CD4-positive, CD25-positive, alpha-beta regulatory T cell (primary cell): ENCODE measurements at places on chromosomes 16 and 17. TPM values are rescaled to one million over a fixed set of nuclear protein-coding genes. Genes with fewer than 3 reads are reported as not detected.
A peak's percentile ranks its signal among the peaks of the same experiment; 100 is the strongest.

DNA sequence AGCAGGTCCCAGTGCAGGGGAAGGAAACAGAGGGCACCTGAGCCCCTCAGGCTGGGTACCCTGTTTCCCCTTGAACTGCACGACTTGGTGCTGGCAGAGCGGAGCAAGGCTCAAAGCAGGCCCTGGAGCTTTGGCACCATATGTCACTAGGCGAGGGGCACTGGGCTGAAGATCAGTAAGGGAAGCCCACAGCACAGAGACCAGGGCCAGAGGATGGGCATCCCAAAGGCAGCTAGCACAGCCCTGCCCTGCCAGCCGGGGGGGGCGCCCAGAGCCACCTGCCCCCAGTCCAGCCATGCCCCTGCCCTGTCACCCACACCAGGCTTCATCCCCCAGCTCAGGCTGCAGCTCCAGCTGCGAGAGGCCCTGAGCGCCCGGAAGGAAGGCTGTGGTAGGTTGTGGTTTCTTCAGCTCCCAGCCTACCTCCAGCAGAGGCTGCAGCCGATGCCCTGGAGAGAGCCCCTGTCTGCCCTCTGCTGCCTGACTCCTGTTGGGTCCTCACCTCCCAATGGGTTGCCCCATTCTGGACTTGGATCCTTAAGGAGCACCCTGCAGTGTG lies 10.9 kb downstream of the NHERF1 start:
- peaks cover 85% of the 10 kb centered on the region for H3K4me1 ChIP-seq
- no peaks in the 10 kb centered on the region for H3K27me3 ChIP-seq
- peak; percentile 65 for DNase-seq
- H3K4me3 ChIP-seq = peak overlapping the region; percentile 59

The DYNLRB2 gene
- not detected for total RNA-seq

DNA sequence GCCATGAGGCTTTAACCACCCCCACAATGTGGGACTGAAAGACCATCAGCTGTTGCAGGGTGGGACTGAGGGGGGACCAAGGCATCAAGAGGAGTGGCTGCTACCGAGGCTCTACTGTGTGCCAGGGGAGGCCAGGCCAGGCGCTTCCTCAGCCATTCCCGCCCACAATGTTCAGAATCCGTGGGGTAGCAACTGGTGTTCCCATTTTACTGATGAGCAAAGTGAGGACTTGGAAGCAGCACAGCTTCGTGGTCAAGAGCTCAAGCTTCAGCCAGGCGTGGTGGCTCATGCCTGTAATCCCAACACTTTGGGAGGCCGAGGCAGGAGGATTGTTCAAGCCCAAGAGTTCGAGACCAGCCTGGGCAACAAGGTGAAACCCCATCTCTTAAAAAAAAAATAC lies 65.9 kb downstream of the SCNN1B start:
- no peaks in the 10 kb centered on the region for H3K36me3 ChIP-seq
- no peaks in the 10 kb centered on the region for H3K27me3 ChIP-seq
- H3K4me1 ChIP-seq = peaks cover 6% of the 10 kb centered on the region
- no peak overlapping the region for H3K27ac ChIP-seq
- H3K4me3 ChIP-seq = no peak overlapping the region

DNA sequence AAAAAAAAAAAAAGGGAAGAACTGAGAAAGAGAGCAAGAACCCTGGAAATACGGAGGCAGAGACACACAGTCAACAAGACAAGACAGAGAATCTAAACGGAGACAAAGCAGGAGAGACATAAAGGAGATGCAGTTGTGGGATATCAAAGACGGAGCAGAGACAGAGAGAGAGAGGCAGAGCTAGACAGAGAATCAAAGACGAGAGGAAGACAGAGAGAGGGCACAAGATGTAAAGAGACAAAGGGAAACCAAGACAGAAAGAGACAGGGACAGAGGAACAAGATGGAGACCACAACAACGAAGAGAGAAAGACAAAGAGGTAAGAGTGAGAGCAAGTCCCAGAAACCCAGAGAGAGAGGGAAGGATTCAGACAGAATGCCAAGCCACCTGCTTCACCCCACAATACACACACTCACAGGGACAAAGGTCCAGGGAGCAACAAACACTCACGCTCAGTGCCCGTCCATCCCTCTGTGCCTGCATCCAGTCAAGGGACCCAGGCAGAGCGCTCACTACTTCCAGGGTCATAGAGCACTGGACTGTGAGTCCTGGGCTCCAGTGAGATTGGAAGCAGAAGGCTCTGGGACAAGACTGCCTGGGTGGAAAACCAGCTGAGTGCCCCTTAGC lies 88.9 kb downstream of the C16orf78 start:
- H3K4me3 ChIP-seq = no peak overlapping the region
- no peak for DNase-seq
- H3K27me3 ChIP-seq = no peaks in the 10 kb centered on the region
- H3K36me3 ChIP-seq = no peaks in the 10 kb centered on the region

The C16orf46 gene
- not detected for total RNA-seq

DNA sequence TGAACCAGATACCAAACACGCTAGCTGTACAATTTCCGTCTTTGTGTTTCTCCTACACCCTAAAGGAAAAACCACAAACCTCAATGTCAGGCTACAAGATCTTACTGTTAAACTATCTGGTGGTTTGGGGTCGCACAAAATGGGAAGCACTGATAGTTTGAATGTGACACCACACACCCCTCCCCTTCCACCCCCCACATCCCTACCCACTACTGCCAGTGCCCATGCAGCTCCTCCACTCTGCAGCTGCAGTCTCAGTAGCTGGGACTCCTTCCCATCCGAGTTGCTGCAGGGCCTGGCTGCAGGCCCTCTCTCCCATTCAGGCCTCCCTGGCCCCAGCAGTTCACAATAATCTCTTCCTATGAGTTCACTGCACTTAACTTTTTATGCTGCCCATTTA lies 18.4 kb downstream of the TRAP1 start:
- H3K4me1 ChIP-seq = no peaks in the 10 kb centered on the region
- no peaks in the 10 kb centered on the region for H3K27me3 ChIP-seq
- peaks cover 3% of the 10 kb centered on the region for H3K36me3 ChIP-seq
- DNase-seq = no peak
- no peak overlapping the region for H3K4me3 ChIP-seq

DNA sequence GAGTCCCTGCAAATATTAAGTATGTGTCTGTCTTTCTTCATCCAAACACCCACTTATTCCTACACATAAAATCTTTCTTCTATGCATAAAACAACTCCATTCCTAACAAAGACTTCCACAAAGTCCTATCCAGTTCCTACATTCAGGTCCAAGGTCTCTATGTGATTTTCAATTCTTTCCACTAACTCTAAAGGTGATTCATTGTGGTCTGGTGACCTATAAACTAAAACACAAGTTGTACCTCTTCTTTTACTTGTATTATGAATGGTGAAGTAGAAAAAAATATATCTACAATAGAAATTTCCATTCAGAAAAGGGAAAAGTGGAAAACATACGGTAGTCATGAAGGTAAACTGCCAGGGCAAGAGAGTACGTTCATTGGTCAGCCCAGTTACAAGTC lies 56.6 kb downstream of the USP32 start:
- H3K27ac ChIP-seq = no peak overlapping the region
- H3K4me1 ChIP-seq = no peaks in the 10 kb centered on the region
- DNase-seq = no peak
- H3K36me3 ChIP-seq = peaks cover 3% of the 10 kb centered on the region
- no peak overlapping the region for H3K4me3 ChIP-seq

DNA sequence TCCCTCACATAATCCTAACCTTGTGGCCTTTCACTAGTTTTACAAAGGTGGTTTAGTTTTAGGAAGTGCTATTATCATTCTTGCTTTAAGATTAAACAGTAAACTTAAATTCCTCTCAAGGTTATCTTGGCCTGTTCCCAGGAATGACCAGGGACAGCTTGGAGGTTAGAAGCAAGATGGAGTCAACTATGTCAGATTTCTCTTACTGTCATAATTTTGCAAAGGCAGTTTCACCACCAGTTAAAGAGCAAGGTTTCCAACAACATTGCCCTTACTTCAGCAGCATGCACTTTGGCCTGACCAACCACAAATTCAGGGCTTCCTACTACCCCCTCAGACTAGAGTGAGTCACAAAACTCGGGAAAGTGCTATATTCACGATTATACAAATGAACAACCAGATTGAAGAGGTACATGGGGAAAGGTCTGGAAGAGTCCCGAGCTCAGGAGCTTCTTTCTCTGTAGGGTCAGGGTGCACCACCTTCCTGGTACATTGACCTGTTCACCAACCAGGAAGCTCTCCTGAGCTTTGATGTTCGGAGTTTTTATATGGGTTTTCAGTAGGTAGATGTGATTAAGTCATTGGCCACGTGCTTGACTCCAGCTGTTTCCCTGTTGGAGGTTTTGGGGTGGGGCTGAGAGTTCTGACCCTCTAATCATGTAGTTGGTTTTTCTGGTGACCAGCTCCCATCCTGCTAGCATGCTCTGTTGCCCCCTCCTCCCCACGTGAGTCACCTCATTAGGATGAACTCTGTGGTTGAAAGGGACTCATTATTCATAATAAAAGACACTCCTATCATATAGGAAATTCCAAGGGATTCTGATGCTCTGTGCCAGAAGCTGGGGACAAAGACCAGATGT lies 19.4 kb downstream of the RHOT1 start:
- H3K36me3 ChIP-seq = peaks cover 17% of the 10 kb centered on the region
- DNase-seq = no peak
- H3K4me3 ChIP-seq = no peak overlapping the region
- H3K27ac ChIP-seq = no peak overlapping the region

DNA sequence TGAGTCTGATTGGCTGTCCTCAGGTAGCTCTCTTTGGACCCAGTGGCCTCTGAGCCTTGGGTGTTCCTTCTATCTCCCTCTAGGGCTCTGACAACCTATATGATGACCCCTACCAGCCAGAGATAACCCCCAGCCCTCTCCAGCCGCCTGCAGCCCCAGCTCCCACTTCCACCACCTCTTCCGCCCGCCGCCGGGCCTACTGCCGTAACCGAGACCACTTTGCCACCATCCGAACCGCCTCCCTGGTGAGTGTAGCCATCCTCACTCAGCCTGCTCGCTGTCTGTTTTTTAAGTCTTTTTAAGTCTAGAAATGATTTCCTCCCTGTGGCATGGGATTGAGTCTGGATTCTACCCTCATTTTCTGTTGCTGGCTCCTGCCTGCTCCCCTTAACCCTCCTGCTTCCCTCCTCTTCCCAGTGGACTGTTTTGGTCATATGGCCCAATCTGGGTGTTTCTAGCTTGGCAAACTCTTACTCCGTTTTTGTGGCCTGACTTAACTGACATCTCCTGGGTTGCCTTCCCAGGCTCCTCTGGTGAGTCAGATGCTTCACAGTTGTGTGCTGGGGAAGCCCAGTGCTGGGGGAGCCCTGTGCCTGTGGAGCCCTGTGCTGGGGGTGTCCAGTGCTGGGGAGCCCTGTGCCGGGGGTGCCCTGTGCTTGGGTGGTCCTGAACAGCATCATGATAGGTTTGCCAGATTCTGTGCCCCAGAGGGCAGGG lies 9.9 kb downstream of the TAOK2 start:
- peaks cover 81% of the 10 kb centered on the region for H3K36me3 ChIP-seq
- no peaks in the 10 kb centered on the region for H3K27me3 ChIP-seq
- no peak overlapping the region for H3K27ac ChIP-seq
- H3K4me3 ChIP-seq = no peak overlapping the region
- H3K4me1 ChIP-seq = no peaks in the 10 kb centered on the region

GRCh38 chr17:17084941-17085340 lies 42.7 kb downstream of the MPRIP start:
- H3K4me1 ChIP-seq = peaks cover 9% of the 10 kb centered on the region
- H3K27ac ChIP-seq = no peak overlapping the region
- no peak overlapping the region for H3K4me3 ChIP-seq
- peaks cover 21% of the 10 kb centered on the region for H3K36me3 ChIP-seq
- no peak for DNase-seq
- no peaks in the 10 kb centered on the region for H3K27me3 ChIP-seq

- DNase-seq = no peak
- no peak overlapping the region for H3K27ac ChIP-seq
- no peak overlapping the region for H3K4me3 ChIP-seq
- no peaks in the 10 kb centered on the region for H3K27me3 ChIP-seq
Observed at GRCh38 chr16:88063211-88063773, 112.1 kb downstream of the BANP start.

DNA sequence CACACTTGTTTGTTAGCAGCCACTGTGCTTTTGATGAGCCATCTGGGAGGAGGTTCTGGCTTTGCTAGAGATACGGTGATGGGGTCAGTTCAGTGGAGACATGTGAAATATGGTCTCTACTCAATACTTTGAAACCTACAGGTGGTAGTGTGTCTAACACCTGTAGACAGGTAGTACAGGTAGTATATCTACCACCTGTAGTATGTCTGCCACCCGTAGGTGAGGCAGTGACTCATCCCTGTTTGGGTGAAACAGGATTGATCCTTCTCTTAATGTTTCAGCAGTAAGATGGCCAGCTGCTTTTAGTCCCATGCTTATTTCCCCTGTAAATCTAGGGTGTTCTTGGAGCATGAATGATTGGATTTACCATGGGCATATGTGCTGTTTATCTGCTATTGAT lies 240.8 kb downstream of the SNX29 start:
- no peaks in the 10 kb centered on the region for H3K4me1 ChIP-seq
- DNase-seq = no peak
- H3K4me3 ChIP-seq = no peak overlapping the region
- no peak overlapping the region for H3K27ac ChIP-seq
- no peaks in the 10 kb centered on the region for H3K27me3 ChIP-seq

- H3K27me3 ChIP-seq = peaks cover 2% of the 10 kb centered on the region
- no peaks in the 10 kb centered on the region for H3K4me1 ChIP-seq
- no peak overlapping the region for H3K4me3 ChIP-seq
- DNase-seq = no peak
Observed at GRCh38 chr16:20695024-20695423, 2.5 kb downstream of the ACSM1 start.

DNA sequence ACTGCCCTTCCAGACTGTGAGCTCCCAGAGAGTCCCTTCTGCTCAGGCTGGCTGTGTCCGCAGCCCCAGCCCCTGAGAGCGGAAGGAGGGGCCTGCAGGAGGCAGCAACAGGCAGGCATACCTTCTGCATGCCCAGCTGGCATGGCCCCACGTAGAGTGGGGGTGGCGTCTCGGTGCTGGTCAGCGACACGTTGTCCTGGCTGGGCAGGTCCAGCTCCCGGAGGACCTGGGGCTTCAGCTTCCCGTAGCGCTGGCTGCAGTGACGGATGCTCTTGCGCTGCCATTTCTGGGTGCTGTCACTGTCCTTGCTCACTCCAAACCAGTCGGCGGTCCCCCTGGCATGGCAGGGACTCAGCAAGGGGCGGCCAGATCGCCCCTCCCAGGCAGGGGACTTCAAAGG lies 9.0 kb downstream of the RHBDF1 start:
- DNase-seq = no peak
- H3K4me3 ChIP-seq = no peak overlapping the region
- no peaks in the 10 kb centered on the region for H3K4me1 ChIP-seq
- no peaks in the 10 kb centered on the region for H3K36me3 ChIP-seq
- no peaks in the 10 kb centered on the region for H3K27me3 ChIP-seq

GRCh38 chr16:23060458-23061320 lies 88.6 kb downstream of the USP31 start:
- no peak overlapping the region for H3K4me3 ChIP-seq
- peak; percentile 33 for DNase-seq
- H3K36me3 ChIP-seq = no peaks in the 10 kb centered on the region
